ENCODE measurements at places on chromosomes 2 and 18. TPM values are rescaled to one million over a fixed set of nuclear protein-coding genes. Genes with fewer than 3 reads are reported as not detected.

- no peak for DNase-seq
Measured at GRCh38 chr18:67140495-67140894, 376.0 kb downstream of the DSEL start.

GRCh38 chr2:24886126-24886501 lies 33.9 kb downstream of the ADCY3 start:
- peak; percentile 12 for DNase-seq

- DNase-seq: peak; percentile 66
Measured at GRCh38 chr2:88813612-88814011, 122.1 kb downstream of the RPIA start.

DSC3 gene
- under 0.01 TPM for total RNA-seq
